Non-pigmented ciliary epithelial cell (primary cell): ENCODE measurements at places on chromosomes 2 and 18.

DNA sequence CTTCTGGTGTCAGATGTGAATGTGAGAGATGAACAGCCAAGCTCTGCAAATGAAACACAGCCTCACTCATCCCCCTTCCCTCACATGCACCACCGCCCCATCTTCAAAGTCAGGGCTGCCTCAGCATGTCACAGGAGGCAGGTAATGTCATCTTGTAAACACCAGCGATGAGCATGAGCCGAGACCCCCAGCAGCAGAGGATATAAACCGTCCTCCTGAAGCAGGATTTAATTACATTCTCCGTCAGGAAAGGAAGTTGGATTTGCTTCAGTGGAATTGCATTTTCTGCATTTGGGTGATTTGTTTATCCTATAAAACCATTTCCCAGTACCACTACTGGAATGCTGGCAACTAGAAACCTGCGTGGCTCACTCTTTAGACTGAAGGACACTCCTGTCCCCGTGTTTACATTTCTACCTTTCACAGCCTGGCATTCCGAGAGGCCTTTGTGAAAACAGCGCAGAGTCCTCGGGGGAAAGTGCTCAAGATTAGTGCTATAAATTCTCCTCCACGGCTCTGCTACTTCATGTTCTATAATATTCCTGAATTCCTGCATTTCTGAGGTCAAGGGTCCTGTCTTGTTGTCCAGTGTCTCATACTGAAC, 619.2 kb downstream of the IRS1 start:
- DNase-seq: no peak

DNA sequence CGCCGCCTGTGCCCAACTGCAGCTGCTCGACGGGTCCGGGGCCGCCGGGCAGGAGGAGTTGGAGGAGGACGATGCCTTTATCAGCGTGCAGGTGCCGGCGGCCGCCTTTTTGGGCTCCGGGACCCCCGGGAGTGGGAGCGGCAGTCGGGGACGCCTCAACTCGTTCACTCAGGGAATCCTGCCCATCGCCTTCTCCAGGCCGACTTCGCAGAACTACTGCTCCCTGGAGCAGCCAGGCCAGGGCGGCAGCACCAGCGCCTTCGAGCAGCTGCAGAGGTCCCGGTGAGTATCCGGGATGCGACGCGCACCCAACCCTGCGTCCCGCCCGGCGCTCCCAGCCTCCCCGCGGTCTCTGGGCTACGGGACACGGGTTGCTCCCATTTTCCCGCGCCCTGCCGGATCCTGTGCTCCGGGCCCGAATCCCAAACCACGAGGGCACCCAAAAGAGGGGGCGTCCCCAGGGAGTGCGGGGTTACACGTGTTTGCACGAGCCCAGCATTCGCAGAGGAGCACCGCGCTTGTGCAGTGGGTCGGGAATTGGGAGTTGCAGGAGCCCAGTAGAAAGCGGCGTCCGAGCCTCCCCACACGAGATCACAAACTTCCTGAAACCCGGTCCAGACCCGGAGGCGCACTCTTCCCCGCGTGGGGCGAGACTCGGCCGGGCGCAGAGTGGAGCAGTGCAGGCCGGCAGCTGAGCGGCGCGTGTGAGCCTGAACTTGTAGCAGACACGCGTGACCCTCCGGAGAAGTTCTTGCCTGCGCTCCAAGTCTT, 1.2 kb downstream of the CABLES1 start:
- DNase-seq: no peak

DNA sequence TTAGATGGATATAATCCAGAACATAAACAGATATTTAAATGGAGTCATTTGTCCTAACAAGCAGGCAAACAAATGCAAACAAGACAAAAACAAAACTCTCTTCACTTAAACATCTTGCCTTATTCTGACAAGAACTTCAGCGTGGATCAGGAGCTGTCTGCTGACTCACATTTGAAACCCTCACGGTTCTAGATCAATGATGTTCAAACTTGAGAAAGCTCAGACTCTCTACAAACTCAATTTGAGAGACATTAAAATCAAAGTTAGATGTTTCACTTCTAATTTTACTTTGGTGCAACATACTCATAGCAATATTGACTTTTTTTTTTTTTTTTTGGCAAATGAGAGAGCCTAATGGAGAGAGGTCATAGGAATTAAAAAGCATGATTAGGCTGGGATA, 362.8 kb upstream of the SLC14A2 start:
- no peak for DNase-seq

DNA sequence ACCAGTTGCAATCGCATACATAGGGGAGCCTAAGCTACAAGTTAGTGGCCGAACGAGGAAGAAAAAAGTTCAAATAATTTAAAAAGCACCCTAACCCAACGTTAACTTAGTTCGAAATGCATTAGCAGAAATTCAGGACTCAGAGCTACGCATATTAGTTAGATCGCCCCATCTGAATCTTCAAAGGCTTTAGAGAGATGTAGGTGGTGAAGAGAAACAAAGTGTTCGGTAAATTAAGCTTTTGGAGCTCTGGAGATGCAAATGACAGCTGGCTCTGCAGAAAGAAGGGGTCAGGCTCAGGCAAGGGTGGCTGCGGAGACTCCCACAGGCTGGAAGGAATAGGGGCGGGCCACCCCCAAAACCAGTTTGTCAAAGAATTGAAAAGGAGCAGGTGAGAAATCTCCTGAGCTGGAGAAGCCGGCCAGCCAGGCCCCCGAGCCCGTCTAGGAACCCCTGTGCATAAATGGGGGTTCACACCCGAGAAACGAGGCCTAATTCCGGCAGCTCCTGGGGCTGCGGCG, 621 bp downstream of the TXNL1 start:
- DNase-seq: no peak

- DNase-seq: peak; percentile 41
Observed at GRCh38 chr2:62038975-62039771, 133.7 kb downstream of the COMMD1 start.

GRCh38 chr2:238703053-238703415, 144.9 kb upstream of the TWIST2 start:
- no peak for DNase-seq

GRCh38 chr2:62415518-62415917, 90.5 kb downstream of the TMEM17 start:
- DNase-seq: no peak

GRCh38 chr2:19127616-19128015, 230.8 kb downstream of the OSR1 start:
- DNase-seq: no peak
